Right atrium auricular region (tissue), 2 donors: ENCODE measurements at places on chromosomes 4 and X.
A peak's percentile ranks its signal among the peaks of the same experiment; 100 is the strongest.

DNA sequence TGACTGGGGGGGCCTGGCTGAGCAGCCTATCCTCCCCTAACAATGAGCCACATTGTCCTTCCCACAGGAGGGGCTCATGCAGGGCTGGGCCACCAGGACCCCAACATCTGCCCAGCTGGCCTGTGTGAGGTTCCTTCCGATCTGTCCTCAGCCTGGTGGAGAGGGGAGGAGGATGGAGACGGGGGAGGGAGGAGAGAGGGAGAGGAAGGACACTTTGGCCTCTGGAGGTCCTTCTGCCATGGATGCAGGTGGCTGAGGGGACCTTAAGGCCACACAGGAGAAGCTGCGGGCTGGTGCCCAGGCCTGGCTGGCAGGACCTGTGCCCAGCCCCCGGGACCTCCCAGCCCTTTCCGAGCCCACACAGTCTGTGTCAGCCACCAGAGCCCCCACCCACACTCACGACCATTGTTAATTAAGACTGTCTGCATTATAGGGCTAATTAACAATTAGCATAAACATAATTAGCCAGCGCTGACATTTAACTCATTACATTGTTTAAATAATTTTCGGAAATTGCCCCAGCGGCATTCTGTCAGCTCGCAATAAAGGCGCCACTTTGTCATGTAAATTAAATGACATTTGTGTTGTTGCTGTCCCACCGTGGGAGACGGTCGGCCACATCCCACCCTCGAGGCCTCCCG, 53.0 kb upstream of the NKX1-1 start:
- DNase-seq, result no peak

DNA sequence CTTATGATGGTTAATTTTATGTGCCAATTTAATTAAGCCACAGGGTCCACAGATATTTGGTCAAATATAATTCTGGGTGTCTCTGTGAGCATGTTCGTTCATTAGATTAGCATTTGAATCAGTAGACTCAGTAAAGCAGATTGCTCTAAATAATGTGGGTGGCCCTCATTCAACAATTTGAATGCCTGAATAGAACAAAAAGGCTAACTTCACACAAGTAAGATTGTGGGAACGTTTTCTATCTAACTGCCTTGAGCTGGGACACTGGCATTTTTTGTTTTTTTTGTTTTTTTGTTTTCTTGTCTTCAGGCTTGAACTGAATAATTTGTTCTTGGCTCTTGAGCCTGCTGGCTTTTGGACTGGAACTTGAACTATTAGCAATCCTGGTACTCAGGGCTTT, 292.4 kb upstream of the SPANXN4 start:
- DNase-seq, result no peak

DNA sequence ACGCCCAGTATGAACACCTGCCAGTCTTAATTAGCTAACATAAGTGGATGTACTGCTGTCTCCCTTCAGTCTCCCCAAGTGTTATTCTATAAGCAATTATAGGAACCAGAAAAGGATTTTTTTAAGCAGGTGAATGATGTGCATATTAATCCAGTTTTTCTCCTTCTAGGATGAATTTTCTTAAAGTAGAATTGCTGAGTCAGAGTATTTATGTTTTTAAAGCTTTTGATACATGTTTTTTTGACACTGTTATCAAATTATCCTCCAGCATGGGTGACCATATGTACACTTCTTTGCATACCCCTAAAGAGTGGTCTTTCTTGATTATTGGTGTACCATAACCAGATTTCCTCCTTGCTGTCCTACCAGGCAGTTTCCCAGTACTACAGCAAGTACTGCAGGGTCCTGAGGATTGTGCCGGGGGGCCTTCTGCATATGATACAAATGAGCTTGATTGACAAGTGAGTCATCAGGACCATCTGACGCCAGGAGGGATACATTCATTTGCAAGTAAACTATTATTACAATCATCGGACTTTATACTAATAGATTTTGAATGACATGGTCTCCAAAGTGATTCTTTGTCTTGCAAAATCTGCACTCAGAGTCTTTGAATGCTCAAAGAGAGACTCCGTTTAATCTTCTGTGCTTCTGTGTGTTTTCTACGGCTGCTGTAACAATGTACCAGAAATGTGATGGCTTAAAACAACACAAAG, 10.7 kb upstream of the PCYT1B start:
- DNase-seq, result no peak

DNA sequence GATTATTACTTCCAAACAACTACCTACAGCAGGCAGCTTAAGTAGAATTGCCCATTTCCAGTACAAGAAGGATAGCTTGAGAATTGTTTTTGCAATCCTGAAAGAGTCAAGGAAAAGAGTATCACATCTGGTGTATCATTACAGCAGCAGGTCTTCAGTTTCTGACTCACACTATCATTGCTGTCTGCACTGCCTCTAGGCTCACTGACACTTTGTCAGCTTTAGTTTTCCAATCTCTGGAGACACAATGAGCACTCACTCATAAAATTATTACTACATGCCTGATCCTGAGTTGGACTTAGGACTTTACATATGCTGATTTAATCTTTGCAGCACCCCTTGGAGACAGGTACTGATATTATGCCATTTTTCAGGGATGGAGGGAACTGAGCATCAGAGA, 244.6 kb upstream of the BOD1L1 start:
- DNase-seq, result no peak

DNA sequence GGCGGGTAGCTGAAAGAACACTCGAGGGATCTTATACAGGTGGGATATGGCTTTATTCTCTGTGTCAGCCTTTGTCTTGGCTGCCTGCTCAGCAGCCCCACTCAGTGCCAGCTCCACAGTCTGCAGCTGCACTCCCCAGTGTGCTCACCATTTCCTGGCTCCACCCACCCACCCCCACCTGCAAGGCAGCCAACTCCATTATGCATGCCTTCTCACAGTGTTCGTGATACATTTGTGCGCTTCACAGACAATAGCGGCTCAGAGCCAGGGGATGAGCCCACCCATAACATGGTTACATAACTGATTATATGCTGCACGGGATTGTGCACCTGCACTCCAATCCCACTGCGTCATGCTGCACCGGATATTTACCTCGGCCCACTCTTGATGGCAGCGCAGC, 8.8 kb upstream of the TMEM128 start:
- DNase-seq, result no peak

DNA sequence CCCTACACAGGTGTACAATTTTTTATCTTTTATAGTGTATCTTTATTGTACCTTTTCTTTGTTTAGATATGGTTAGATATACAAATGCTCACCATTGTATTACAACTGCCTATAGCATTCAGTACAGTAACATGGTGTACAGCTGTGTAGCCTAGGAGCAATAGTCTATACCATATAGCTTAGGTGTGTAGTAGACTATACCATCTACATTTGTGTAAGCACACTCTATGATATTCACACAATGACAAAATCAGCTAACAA, 80.3 kb downstream of the FAM13A start:
- DNase-seq, result no peak

DNA sequence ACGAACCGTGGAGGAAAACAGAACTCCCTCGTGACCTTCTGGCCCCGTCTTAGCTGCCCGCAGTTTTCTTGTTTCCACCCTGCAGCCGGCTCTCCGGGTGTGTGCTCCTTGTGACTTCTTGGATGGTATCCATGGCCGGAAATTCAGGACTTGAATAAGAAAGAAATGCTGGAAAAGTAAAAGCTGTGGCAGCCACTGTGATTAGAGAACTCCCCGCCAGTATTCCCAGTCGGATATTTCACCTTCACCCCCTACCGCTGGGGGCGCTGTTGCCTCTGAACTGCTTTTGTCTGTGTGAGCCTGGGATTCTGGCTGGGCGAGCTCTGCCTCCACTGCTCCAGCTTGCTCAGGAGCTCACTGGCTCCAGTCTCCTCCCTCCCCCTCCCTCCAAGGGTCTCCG, 41.5 kb upstream of the CYP4V2 start:
- DNase-seq, result peak; percentile 88

- no peak for DNase-seq
Observed at GRCh38 chrX:104172788-104173187, 6.5 kb downstream of the FAM199X start.

GRCh38 chrX:136146614-136147314, 569 bp upstream of the FHL1 start:
- no peak for DNase-seq

DNA sequence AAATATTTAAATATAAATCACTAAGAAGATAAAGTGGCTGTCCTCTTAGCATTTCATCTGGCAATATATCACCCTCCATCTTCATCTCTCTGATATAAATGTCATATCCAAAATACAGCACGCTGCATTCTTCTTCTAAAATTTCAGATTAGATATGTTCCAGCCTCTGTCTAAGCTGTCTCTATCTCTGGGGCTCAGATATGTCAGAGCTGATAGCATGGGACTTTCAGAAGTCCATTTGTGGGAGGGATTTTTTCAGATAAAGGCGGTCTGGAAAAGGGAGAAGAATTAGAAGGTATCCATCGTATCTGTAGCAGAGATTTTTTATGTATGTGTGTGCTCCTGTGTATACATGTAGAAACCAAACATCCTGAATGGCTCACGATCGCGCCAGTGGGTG, 25.0 kb upstream of the CD38 start:
- DNase-seq, result no peak

- DNase-seq, result no peak
Observed at GRCh38 chr4:173515458-173515857, 14.6 kb downstream of the HAND2 start.

DNA sequence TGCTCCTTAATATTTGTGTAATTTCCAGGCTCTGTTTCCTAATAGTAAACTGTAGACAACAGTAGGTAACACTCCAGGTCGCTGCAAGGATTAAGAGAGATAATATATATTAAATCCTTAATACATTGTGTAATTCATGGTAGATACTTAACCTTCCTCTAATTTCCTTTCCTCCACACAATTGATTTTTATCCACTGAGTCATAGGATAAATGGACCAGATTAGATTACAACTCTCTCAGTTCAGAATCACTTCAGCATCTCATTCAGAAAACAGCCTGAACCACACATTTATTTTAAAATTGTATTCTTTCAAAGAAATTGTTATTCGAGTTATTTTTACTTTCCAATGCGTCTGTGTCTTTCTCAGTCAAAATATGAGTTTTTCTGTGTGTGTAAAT, 17.1 kb downstream of the GK2 start:
- no peak for DNase-seq

GRCh38 chr4:187027272-187027671, 303.6 kb upstream of the FAT1 start:
- DNase-seq, result no peak

- DNase-seq, result no peak
Observed at GRCh38 chr4:2432991-2433530, 14.3 kb downstream of the CFAP99 start.

GRCh38 chr4:98993419-98994071, 2.0 kb upstream of the METAP1 start:
- no peak for DNase-seq

DNA sequence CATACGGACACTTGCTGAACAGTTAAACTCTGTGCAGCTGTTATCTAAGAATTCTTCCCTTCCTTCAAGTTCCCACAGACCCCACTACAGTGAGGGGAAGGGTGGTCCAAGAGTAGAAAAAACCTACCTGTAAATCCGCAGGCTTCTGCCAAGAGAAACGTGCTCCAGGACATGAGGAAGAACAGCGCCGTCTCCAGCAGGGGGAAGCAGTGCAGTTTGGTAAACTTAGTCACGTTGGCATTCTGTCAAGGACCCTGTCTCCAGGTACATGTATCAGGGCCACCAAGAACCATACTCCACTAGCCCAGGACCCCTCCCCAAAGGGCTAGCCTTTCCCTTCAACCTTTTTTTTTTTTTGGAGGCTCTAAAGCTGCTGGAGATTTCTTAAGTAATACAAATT, 79.9 kb downstream of the CHST7 start:
- DNase-seq, result no peak

DNA sequence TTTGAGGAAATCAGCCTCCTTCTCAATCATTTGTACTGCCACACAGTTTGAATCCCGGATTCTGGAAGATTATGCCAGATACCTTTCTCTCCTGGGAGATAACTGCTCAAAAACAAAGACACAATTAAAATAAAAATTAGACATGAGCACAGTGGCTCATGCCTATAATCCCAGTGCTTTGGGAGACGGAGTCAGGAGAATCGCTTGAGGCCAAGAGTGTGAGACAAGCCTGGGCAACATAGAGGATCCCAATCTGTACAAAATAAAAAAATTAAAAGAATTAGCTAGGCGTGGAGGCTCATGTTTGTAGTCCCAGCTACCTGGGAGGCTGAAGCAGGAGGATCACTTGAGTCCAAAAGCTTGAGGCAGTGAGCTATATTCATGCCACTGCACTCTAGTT, 376.3 kb upstream of the ZFP42 start:
- DNase-seq, result no peak

- no peak for DNase-seq
Observed at GRCh38 chr4:51931461-51931860, 88.5 kb downstream of the DCUN1D4 start.

GRCh38 chr4:4754641-4755040, 104.8 kb upstream of the MSX1 start:
- no peak for DNase-seq

GRCh38 chrX:47283015-47283771, 50.4 kb downstream of the USP11 start:
- DNase-seq, result no peak

GRCh38 chr4:73988061-73988460, at the start of gene PPBP:
Gene PPBP (minus strand): TSS chr4:73988190. CDS start chr4:73988103, 87 bp downstream.
- no peak for DNase-seq

- no peak for DNase-seq
Observed at GRCh38 chrX:30597216-30598012, 19.8 kb upstream of the TASL start.

DNA sequence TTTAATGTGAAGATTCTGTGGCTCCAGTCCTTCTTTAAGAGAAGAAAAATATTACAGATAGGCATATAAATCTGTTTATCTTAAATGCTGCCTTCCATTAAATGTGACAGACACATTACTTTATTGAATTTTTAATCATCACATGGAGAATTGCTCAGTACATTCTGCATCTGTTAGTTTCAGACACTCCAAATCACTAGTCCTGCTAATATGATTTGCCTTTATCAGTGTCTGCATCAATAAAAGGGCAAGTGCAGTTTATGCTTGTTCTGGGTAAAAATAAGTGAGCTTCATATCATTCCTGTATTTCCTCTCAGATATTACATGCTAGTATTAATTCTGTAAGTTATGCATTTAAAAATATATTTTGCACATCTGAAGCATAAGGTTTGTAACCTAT, 666.4 kb downstream of the TECRL start:
- DNase-seq, result no peak

DNA sequence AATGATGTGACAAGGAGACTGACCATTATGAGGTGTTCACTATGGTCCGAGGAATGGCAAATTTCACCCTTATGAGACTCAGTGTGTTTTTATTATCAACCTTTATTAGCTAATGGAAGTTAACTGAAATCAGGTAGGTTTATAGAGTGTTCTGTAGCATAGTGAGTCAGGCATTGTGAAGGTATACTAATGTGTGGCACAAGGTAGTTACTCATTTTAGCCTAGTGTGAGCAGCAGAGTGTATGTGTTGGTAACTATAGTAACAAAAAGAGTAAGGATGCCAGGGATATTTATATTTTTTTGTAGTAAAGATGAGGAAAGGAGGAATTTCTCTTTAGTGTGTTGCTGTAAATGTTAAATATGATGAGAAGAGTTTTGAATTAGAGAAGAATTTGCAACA, 12.0 kb downstream of the PDLIM5 start:
- no peak for DNase-seq

GRCh38 chr4:38536716-38537115, 127.3 kb upstream of the KLF3 start:
- no peak for DNase-seq
